ENCODE measurements at places on chromosomes 7 and 10.
A peak's percentile ranks its signal among the peaks of the same experiment; 100 is the strongest.

DNA sequence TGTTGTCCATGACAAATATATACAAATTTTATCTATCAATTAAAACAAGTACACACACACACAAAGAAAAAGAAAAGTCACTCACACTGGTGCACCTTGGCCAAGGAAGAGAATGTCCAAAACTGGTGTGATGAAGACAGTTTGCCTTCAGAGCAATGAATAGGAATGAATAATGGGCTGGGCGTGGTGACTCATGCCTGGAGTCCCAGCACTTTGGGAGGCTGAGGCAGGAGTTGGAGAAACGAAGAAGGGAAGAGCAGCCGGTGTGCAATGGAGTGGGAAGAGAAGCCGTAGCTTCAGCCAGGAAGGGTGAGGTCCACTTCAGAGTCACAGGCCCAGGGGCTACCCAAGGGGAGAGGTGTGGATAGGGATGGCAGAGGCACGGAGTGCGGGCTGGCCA, 253.6 kb downstream of the CCSER2 start:
- H3K4me3 ChIP-seq = no peak overlapping the region
- H3K36me3 ChIP-seq = no peaks in the 10 kb centered on the region
- DNase-seq = no peak
- peaks cover 21% of the 10 kb centered on the region for H3K27me3 ChIP-seq

DNA sequence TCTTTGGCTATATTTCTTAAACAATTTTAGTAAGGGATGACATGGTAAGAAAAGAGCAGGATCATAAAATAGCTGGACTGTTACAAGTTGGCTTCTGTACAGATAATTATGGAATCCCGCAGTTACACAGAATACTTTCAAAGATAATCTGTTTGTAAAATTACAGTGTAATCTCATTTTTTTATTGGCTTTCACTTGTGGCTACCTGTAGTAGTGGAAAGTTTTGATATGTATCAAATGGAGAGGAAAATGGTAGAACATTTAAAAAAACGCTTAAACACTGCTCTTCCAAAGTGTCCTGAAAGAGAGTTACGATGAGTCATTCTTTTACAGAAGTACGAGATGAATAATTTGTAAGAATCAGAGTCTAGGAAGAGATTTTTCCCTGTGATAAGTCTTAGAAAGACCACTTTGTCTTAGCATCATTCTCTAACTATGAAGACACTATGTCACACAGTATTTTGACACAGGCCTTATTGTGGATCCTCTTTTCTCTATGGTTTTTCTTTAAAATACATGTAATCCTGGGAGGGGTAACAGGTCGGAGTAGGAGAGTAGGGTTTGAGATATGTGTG, 215.0 kb upstream of the DKK1 start:
- no peaks in the 10 kb centered on the region for H3K27me3 ChIP-seq
- H3K4me3 ChIP-seq = no peak overlapping the region
- no peaks in the 10 kb centered on the region for H3K4me1 ChIP-seq
- no peak for DNase-seq
- H3K36me3 ChIP-seq = no peaks in the 10 kb centered on the region

DNA sequence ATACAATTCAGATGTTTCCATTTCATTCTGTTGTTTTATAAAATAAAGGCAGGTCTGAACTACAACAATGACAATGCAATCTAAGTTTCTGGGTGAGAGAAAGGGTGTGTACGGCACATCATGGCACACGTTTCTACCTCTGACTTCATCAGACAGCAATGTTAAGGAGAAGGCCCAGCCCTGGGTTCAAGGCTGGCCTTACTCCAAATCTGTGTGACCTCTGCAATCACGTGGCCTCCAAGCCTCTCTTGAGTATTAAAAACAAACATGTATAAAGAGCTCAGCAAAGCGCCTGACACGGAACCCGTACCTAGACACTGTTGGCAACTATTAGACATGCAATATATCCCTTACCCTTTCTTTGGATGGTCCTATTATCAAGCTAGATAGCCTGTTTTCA, 114.1 kb downstream of the LARP4B start:
- no peak overlapping the region for H3K4me3 ChIP-seq
- H3K27ac ChIP-seq = no peak overlapping the region
- no peaks in the 10 kb centered on the region for H3K27me3 ChIP-seq
- H3K36me3 ChIP-seq = peaks cover 50% of the 10 kb centered on the region

- no peak overlapping the region for H3K4me3 ChIP-seq
- H3K27ac ChIP-seq = no peak overlapping the region
- no peaks in the 10 kb centered on the region for H3K36me3 ChIP-seq
- DNase-seq = no peak
Observed at GRCh38 chr10:130631142-130632096, 495.2 kb downstream of the GLRX3 start.

- DNase-seq = no peak
- H3K4me3 ChIP-seq = no peak overlapping the region
- H3K4me1 ChIP-seq = no peaks in the 10 kb centered on the region
- no peak overlapping the region for H3K27ac ChIP-seq
- H3K27me3 ChIP-seq = peaks cover 27% of the 10 kb centered on the region
- H3K36me3 ChIP-seq = no peaks in the 10 kb centered on the region
Observed at GRCh38 chr10:17626656-17627055, 9.5 kb upstream of the HACD1 start.

DNA sequence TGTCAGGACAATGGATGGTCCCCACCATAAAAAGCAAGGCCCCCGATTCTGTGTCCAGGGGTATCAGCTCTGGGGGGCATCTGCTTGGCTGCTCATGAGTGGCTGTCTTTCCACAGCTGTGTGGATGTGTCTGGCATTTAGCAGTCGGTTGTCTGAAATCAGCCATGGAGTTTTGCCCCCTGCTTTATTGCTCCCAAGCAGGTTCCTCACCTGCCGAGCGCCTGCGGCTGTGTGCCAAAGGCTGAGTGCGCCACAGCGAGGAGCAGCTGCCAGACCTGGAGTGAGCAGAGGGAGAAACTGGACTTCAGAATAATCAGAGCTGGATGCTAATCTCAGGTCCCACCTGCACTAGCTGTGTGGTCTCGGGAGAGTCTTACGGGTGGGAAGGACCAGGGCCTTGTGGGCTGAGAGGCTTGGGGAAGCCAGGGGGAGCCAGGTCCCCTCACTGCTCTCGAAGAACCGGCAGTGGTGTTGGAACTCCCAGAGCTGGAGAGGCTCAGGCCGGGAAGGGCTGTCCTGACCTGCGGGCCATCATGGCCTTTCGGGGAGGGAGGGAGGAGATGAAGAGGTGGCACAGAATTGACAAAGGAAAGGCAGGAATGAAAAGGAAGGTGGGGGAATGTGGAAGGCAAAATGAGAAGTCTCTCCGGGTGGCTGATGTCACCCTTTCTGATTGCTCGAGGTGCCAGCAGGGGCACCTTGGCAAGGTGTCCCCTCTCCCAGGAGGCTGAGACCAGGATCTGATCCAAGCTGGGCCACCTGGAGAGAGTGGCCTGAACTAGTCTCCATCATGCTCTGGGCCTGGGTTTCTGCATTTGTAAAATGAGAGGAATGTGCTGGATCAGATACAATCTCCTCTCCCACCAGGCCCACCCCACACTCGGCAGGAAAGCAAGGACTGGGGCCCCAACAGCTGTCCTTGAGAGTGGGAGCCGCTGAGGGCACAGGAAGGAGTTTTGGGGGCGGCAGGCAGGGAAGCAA, 30.2 kb upstream of the LEP start:
- no peaks in the 10 kb centered on the region for H3K4me1 ChIP-seq
- H3K4me3 ChIP-seq = no peak overlapping the region

DNA sequence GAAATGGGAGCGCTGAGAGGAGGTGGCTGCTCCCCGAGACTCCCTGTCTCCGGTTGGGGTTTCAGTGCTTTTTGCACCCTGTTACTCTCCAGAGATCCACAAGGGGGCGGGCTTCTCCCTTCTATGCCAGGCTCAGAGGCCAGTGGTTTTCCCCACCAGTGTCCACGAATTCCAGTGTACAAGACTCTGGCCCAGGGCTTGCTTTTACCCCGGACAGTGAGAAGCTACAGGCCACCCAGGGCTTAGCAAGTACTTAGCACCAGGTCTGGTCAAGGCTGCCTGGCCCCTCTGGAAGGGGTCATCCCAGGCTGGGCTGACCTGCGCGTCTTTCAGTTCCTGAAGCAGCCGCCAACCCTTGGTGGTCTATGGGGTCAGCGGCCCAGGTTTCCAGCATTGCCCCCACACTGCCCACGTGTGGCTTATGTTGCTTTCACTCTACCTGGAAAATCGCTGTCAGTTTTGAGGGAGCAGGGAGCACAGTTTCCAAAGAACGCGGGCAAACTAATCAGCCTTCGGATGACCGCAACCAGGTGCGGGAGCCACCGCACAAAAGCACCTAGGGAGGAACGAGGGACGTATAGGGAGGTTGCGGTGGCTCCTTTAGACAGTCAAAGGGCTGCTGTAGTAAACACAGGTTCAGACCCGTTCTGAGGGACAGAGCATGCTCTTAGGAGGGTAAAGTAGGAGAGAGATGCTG, 6.8 kb downstream of the CYP26A1 start:
- peaks cover 7% of the 10 kb centered on the region for H3K4me1 ChIP-seq
- H3K4me3 ChIP-seq = no peak overlapping the region
- DNase-seq = no peak
- H3K27ac ChIP-seq = no peak overlapping the region
- peaks cover 55% of the 10 kb centered on the region for H3K27me3 ChIP-seq

DNA sequence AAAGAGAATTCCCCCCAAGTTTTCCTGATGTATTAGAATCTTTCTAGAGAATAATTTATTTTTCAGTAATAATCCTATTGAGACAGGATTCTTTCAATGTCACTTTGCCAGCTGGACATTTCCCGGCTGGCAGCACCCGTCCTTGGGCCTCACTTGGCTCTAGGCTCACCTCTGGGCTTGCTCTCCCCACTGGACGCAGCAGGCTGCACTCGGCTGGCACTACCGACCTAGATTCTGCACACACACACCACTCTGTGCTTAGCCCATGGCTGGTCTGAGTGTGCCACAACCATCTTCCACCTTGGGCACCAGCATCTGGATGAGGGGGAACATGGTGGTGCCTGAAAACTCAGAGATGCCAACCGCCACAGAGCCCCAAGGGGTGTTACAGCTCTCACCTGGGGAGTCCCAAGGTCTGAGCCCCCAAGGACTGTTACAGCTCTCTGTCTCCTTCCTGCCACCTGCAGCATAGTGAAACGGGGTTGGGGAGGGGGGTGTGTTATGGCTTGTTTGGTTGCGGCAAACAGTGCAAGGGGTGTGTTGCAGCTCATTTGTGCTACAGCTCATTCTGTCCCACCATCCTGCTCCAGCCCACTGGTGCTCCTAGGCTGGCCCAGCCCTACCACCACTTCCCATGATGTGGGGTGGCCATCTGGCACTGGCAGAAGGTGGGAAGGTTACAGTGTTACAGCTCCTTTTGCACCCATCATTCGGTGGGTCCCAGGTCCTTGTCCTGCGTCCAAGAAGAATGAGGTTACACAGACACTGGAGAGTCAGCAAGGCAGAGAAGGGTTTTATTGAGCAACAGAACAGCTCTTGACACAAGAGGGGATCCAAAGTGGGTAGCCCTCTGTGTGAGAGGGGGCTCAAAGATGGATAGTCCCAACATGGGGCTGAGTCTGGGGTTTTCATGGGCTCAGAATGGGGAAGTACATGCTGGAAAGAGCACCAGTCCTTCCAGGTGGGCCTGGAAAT, 2.1 kb downstream of the GALNTL5 start:
- no peaks in the 10 kb centered on the region for H3K4me1 ChIP-seq
- H3K36me3 ChIP-seq = peaks cover 2% of the 10 kb centered on the region
- no peaks in the 10 kb centered on the region for H3K27me3 ChIP-seq
- DNase-seq = no peak
- H3K4me3 ChIP-seq = no peak overlapping the region
- no peak overlapping the region for H3K27ac ChIP-seq

- no peaks in the 10 kb centered on the region for H3K36me3 ChIP-seq
- peaks cover 8% of the 10 kb centered on the region for H3K4me1 ChIP-seq
- peaks cover 32% of the 10 kb centered on the region for H3K27me3 ChIP-seq
- no peak overlapping the region for H3K27ac ChIP-seq
- DNase-seq = peak; percentile 22
- no peak overlapping the region for H3K4me3 ChIP-seq
Observed at GRCh38 chr7:44313016-44313415, 12.4 kb downstream of the CAMK2B start.

- no peaks in the 10 kb centered on the region for H3K27me3 ChIP-seq
- no peak overlapping the region for H3K27ac ChIP-seq
- no peaks in the 10 kb centered on the region for H3K4me1 ChIP-seq
- no peak for DNase-seq
- H3K36me3 ChIP-seq = no peaks in the 10 kb centered on the region
Observed at GRCh38 chr10:36036137-36036536, 394.0 kb upstream of the FZD8 start.

DNA sequence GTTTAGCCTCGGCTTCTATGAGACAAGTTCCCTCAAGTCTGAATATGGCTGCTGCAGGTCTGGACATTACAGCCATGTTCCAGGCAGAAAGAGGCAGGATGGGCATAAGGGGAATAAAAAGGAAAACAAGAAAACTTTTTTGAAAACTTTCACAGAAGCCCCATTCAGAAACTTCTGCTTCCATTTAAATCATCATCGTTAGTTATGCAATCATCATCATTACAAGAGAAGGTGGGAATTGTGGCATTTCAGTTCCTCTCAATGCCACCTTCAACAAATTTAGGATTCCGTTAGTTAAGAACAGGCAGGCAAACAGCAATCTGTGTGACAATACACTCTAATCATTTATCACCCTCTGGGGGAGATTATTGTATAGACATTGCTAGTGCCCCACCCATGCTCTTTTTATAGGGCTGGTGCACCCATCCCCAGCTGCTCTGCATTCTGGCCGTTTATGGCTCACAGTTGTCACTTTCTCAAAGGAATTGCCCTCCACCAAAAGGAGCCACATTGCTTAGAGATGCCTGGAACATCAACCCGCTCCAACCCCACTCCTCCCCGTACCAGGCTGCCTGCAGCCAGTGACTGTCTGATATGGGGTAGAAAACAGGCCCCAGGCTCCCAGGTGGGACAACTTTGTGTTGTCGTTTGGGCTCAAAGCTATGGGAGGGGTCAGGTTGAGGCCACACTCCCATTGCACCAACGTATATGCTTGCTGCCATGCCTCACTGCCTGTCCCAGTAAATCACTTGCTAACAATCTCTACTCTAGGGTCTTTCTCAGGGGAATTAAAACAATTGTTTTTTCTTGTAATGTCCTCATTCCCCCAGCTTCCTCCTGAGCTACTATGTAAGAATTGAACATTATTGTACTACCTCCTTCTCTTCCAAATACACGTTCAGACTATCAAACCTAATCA, 24.2 kb downstream of the ITGB8 start:
- no peak overlapping the region for H3K4me3 ChIP-seq
- no peaks in the 10 kb centered on the region for H3K36me3 ChIP-seq
- H3K27ac ChIP-seq = no peak overlapping the region
- no peak for DNase-seq
- no peaks in the 10 kb centered on the region for H3K4me1 ChIP-seq
- no peaks in the 10 kb centered on the region for H3K27me3 ChIP-seq

DNA sequence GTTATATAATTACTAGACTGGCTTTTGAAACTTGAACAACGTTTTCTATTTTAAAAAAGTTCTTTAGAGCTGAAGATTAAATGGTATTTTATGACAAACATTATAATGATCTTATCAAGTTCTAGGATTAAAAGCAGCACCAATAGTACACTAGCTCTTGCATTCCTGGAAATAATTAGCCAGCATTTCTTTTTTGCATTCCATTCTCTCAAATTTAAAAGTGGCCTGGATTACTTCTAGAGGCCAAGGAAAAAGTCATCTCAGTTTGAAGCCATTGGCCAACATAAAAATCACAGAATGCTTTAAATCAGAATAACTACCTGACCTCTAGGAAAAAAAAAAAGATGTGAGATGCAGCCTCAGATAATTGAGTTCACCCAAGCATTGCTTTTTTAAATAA, 1326.4 kb upstream of the SORCS1 start:
- DNase-seq = no peak
- H3K4me1 ChIP-seq = no peaks in the 10 kb centered on the region
- no peak overlapping the region for H3K27ac ChIP-seq
- H3K36me3 ChIP-seq = no peaks in the 10 kb centered on the region
- no peak overlapping the region for H3K4me3 ChIP-seq
- no peaks in the 10 kb centered on the region for H3K27me3 ChIP-seq
